ENCODE measurements at places on chromosomes 4 and X.

GRCh38 chr4:23839279-23839678, 50.6 kb downstream of the PPARGC1A start:
- no peak for DNase-seq

- DNase-seq: no peak
Observed at GRCh38 chr4:15569746-15570145, 85.4 kb downstream of the FBXL5 start.

GRCh38 chr4:111934314-111934713, 210.9 kb upstream of the FAM241A start:
- no peak for DNase-seq

- no peak for DNase-seq
Observed at GRCh38 chr4:86048426-86048825, 311.4 kb downstream of the MAPK10 start.

DNA sequence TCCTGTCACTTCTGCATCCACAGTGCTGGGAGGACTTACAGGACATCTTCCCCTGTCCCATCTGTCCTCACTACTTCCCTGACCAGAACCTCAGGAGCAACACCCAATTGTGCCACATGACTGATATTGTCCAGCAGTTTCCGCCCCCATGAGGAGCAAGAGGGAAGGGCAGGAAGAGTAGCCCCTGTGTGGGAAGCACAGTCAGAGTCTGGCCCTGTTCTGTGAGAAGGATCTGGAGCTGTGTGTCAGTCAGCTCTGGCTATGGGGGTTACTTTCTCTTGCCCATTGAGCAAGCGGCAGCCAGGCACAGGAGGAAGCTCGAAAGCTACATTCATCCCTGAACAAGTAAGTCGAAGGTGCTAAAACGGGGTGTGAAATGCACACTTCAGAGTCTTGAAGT, 14.8 kb upstream of the TRIM60 start:
- DNase-seq: no peak

DNA sequence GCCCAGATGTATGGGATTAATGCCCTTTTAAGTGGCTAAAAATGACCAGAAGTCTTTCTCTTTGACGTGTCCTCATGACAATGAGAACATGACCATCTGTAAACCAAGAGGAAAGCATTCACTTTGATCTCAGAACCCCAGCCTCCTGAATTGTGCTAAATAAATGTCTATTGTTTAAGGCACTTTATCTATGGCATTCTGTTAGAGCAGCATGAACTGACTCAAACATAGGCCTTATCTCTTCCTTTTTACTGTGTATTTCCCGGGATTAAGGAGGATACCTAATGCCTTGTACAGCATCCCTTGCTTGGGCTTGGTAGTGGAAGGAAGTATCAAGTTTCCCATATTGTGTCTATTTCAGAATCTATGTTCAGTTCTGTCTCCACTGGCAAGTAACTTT, 47.2 kb upstream of the HS3ST1 start:
- no peak for DNase-seq

- no peak for DNase-seq
Observed at GRCh38 chr4:144709793-144710525, 64.0 kb downstream of the HHIP start.

- no peak for DNase-seq
Observed at GRCh38 chrX:17373337-17373736, 1.7 kb upstream of the NHS start.

- no peak for DNase-seq
Observed at GRCh38 chr4:105145156-105145902, 1.3 kb upstream of the TET2 start.

- no peak for DNase-seq
Observed at GRCh38 chr4:47074816-47075215, 43.4 kb downstream of the GABRB1 start.

DNA sequence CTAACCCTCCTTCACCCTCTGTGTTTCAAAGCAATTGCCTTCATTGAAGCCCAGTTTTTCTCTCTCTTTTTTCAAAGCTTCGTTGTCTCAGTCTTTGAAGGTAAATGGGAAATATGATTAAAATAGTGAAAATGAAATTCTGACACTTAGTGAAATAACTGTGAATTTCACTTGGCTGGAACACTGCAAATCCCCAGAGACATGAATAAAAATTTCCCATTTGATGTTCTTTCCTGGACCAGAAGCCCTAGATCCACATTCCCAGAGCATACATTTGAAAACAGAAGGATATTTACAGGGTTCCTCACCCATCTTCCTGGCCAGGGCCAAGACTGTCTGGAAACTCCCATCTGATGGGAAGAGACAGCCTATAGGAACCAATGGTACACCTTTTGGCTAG, 45.0 kb downstream of the SLC2A9 start:
- no peak for DNase-seq

- DNase-seq: no peak
Observed at GRCh38 chr4:74682567-74683359, 111.6 kb downstream of the BTC start.

DNA sequence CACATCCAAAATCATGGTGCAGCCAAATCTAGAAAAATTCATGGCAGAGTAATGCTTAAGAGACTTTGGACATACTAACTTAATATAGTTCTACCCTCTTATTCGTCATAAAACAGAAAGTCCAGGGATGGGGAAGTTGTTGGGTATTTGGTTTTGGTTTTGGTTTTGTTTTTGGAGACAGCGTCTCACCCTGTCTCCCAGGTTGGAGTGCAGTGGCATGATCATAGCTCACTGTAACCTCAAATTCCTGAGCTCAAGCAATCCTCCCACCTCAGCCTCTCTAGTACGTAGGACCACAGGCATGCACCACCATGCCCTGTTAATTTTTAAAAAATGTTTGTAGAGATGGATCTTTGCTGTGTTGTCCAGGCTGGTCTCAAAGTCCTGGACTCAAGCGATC, 271.8 kb upstream of the TENM3 start:
- DNase-seq: no peak

- no peak for DNase-seq
Observed at GRCh38 chrX:12867685-12868084, 813 bp downstream of the TLR7 start.

GRCh38 chr4:146193628-146194027, 18.1 kb downstream of the LSM6 start:
- no peak for DNase-seq

DNA sequence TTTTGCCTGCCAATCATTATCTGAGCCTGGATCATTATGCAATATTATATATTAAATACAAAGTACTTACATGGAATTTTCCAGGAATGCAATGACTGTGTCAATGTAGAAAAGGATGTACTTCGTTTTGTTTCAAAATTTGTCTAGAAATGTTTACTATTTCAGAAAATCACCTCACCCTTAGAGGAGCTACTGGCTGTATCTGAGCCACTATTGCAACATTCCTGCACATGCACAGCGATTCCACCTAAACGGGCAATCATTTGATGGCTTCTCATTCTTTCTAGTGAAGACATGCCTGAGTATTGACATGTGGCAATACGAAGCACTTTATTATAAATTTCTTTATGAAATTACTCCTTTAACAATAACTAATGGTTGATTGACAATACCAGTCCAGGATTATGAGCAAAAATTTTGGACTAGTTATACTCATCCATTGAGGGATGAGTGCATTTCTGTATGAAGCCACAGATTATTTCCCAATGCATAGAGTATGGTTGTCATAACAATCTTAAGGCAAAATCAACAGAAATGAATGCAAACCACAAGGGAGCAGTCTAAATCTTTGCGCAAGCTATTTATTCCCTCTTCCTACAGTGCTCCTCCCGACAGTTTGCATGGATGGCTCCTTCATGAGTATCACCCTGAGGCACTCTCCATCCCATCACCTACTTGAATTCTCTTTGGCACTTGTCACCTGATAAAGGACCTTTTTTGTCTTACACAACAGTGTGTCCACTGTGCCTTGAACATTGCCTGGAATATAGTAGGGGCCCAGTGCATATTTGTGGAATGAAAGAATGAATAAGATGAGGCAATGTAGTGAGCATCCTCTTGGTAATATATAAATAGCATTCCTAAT, 35.8 kb upstream of the MMAA start:
- no peak for DNase-seq

GRCh38 chrX:108036298-108036973, 8.4 kb upstream of the VSIG1 start:
- DNase-seq: no peak

DNA sequence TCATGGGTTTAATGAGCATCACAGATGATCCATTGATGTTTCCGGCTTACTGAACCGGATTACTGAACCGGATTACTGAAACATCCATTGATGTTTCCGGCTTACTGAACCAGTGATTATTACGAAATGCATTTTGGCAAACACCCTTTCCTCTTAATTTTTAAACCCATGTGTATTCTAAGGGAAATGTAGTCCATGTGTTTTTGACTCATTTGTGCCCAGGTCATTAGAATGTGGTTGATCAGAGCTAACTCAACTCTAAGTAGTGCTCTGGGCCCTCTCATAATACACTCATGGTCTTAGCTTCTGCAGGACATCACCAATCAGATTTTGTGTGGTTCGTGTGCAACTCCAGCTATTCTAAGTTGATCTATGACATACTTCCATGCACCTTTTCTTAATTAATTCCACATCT, 141.6 kb downstream of the SPATA18 start:
- no peak for DNase-seq

DNA sequence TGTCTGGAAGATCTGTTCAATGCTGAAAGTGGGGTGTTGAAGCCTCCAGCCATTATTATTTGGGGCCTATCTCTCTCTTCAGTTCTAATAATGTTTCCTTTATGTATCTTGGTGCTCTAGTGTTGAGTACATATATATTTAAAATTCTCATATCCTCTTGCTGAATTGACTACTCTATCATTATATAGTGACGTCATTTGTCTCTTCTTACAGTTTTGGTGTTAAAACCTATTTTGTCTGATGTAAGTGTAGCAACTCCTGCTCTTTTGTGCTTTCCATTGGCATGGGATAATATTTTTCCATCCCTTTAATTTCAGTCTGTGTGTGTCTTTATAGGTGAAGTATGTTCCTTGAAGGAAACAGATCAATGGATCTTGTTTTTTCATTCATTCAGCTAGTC, 446.0 kb downstream of the FAM47A start:
- DNase-seq: no peak

DNA sequence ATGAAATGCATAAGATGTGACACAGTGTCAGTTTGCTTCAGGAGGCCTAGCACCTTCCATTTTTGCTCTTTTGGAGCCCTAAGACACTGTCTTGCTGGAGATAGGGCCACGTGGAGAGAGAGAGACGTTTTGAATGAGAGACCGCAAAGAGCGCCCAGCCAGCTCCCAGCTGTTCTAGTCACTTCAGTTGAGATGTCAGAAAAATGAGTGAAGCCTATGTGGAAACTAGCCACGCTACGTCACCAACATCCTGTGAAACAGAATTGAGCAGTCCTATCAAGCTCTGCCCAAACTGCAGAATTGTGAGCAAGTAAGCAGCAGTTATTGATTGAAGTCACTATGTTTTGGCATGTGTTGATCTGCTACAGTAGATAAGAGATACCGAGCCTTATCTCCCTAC, 13.1 kb downstream of the GPR82 start:
- peak; percentile 38 for DNase-seq

GRCh38 chr4:89303177-89303576, 4.4 kb downstream of the GPRIN3 start:
- peak; percentile 58 for DNase-seq
